ENCODE measurements at places on chromosomes 16 and 17. TPM values are rescaled to one million over a fixed set of nuclear protein-coding genes. Genes with fewer than 3 reads are reported as not detected.

GRCh38 chr17:83056583-83057396 is 22.6 kb upstream of the METRNL start:
- no peak overlapping the region for H3K27ac ChIP-seq
- no peaks in the 10 kb centered on the region for H3K4me1 ChIP-seq
- H3K27me3 ChIP-seq, result no peaks in the 10 kb centered on the region
- DNase-seq, result no peak

DNA sequence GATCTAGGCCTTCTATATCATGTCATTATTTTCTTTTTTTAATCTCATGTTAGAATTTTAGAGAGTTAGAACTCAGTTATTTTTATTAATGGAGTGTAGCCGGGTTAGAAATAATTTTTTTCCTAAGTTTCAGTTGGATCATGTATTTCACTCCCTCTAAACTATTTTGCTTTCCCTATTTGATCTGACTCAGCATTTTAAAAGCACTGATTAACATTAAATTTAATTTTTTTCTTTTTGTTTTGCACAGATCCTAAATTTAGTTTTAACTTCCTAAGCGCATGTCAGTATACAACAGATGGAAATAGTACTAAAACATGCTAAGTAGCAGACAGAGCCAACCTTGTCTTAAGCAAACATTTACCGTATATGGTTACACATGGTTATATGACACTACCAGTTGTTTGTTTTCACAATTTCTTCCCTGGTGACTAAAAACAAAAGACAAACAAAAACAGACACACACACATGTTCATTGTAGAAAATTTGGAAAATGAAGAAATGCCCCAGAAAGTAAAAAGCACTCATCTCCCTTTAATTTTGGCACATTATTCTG is 33.6 kb upstream of the RAB11FIP4 start:
- no peaks in the 10 kb centered on the region for H3K27me3 ChIP-seq
- no peak overlapping the region for H3K4me3 ChIP-seq
- H3K4me1 ChIP-seq, result no peaks in the 10 kb centered on the region

GRCh38 chr16:84574191-84574590 is 43.7 kb downstream of the COTL1 start:
- no peaks in the 10 kb centered on the region for H3K27me3 ChIP-seq
- no peaks in the 10 kb centered on the region for H3K36me3 ChIP-seq
- peak; percentile 39 for DNase-seq
- no peak overlapping the region for H3K4me3 ChIP-seq

DNA sequence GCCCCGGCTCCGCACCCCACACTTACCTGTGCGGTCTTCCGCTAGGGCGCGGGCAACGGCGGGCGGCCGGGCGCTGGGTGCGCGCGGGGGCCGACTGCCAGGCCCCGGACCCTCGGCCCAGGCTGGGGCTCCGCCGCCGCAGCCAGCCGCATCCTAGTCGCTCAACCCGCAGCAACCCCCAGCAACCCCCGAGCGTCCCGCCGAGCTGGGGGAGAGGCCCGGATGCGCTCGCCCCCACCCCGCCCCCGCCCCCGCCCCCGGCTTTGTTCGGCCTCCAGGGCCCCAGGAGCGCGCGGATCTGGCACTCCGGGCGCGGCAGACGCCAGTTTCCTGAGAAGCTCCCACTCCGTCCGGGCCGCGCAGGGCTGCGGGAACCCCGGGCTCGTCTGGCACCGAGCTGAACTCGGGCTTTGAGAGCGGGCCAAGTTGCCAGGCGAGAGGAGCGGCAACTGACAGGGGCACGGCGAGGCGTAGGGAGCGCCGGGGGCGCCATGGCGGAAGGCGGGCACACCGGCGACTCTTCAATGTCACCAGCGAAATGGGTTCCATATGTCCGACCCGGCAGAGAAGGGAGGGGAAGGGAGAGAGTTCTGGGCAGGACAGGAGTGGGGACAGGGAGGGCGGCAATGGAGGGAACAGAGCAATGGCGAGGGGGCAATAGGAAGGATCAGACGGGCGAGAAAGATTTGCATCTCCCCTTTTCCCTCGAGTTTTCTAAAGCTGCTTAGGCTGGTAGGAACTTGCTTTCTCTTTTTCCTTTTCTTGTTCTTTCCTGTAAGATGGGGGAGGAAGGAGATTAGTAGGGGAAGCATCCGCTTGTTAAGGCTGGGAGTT is 13.7 kb downstream of the HOXB4 start:
- peaks cover 66% of the 10 kb centered on the region for H3K4me1 ChIP-seq
- peak overlapping the region; percentile 49 for H3K4me3 ChIP-seq
- H3K36me3 ChIP-seq, result no peaks in the 10 kb centered on the region
- no peak for DNase-seq
- peaks cover 100% of the 10 kb centered on the region for H3K27me3 ChIP-seq

DNA sequence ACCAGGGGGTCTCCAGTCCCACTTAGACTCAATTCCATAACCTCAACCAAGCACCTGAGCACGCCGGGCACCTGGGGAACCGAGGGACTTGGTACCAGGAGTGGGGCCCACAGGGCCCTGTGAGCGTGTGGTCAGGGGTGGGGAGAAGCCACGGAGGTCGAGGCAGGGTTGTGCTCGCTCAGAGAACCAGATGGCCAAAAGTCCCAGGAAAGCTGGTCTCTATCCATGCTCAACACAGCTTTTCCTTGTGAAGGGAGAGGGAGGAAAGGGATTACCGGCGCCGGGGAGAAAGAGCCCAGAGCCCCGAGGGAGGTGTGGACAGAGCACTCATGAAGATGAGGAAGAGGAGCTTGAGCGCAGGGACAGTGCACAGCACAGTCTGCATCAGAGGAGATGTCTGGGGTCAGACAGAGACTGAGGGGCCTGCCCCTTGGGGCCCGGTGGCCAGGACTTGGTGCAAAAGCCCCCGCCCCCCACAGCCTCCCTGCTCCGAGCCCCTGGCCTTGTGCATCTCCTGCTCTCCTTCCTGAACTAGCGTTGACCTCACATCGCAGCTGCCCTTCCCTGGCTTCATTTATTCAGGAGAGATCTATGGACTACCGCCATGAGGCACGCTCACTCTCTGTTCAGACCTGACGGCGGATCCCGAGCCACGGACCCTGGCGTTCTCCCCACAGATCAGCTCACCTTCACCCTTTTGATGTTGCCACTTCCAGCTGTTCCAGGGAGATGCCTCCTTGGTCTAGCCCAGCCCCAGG is 355.4 kb upstream of the TNRC6C start:
- no peaks in the 10 kb centered on the region for H3K27me3 ChIP-seq
- DNase-seq, result no peak
- no peak overlapping the region for H3K4me3 ChIP-seq
- H3K4me1 ChIP-seq, result no peaks in the 10 kb centered on the region
- no peaks in the 10 kb centered on the region for H3K36me3 ChIP-seq

DNA sequence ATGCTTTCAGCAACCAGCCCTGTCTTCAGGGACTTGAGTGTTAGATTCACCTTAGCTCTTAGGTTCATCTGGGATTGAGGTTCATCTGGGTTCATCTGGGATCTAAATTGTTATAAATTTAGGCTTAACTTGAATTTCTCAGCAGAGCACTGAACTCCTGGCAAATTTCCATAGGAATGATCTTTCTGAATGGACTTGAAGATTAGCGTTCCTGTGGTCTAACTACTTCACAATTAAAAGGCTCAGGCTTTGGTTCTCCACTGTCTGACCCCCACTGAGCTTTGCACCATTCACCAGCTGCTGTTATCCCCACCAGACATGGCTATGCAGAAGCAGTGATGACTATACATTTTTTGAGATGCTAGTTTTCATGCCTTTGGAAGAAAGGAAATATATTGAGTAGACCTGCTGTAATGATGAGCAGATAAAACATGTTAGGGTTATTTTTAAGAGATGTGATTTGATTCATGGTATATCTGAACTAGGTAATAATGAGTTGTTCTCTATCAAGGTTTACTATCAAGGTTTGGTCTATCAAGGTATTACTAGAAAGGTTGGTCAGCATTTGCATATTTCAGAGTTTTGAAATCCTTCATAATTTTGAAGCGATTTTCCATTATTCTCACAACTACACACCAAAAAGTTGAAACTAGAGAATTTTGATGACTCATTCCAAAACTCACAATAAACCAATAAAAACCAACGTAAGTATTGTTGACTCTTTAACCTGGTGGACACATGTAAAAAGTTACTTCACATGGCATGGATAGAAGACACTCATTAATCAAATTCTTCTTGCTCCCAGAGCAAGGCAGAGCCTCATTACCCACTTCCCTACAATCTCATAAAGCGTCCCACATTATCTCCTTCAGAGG is 71.7 kb downstream of the SNX11 start:
- no peak overlapping the region for H3K4me3 ChIP-seq
- no peak overlapping the region for H3K27ac ChIP-seq
- H3K4me1 ChIP-seq, result peaks cover 22% of the 10 kb centered on the region
- no peak for DNase-seq
- H3K27me3 ChIP-seq, result no peaks in the 10 kb centered on the region
- H3K36me3 ChIP-seq, result no peaks in the 10 kb centered on the region

- H3K4me1 ChIP-seq, result peaks cover 29% of the 10 kb centered on the region
- peak; percentile 70 for DNase-seq
- H3K4me3 ChIP-seq, result no peak overlapping the region
- no peak overlapping the region for H3K27ac ChIP-seq
Measured at GRCh38 chr17:47276868-47277267, 23.2 kb downstream of the ITGB3 start.

CCL22 gene
- not detected for total RNA-seq

SP6 gene
- 1.0 TPM for total RNA-seq

CSH2 gene
- not detected for total RNA-seq

C17orf50 gene
- not detected for total RNA-seq

HOXB5 gene
- total RNA-seq, result not detected
